ENCODE measurements at places on chromosomes 6 and 20.

DNA sequence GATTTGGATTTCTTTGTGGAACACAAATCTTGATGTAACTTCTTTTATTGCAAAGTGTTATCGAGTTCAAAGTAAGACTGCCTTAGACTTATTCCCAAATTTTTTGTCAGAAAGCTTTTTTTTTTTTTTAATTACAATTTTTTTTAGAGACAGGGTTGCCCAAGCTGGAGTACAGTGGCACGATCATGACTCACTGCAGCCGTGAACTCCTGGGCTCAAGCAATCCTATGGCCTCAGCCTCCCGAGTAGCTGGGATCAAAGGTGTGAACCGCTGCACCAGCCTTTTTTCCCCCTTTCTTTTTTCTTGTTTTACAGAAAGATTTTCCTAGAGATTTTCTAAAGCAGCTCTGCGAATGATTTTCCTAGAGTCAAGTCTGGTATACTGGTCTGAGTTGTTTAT is 2.8 kb downstream of the RIOK1 start:
- no peak for DNase-seq

GRCh38 chr20:47490795-47491194 is 10.9 kb upstream of the NCOA3 start:
- DNase-seq = no peak

- DNase-seq = no peak
Measured at GRCh38 chr6:111291336-111292259, 191.4 kb downstream of the REV3L start.

DNA sequence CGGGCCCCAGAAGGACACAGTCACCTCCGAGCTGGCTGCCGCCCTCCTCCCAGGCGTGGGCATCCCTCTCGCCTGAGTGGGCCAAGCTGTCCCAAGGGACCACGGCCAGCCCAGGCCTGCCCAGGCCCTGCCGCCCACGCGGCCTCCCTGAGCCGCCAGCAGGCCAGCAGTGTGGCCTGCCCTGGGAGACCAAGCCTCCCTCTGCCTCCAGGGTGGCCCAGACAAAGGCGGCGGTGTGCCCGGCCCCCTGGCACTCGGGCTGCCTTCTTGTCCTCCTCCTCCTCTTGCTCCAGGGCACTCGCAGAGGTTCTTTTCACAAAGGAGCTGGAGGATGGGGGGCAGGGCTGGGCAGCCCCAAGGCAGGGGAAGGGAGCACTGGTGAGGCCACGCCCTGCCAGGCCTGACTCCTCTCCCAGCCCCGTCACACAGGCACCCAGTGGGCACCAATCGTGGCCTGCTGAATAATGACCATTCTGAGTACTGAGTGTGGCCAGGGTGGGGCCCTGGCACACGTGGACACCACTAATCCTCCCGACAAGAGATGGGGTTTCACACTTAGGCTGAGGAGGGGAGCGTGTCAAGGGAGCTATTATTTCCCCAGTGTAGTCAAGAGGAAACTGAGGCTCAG is 25.3 kb downstream of the NOL4L start:
- DNase-seq = no peak

GRCh38 chr6:157283900-157284737 is 39.2 kb downstream of the TMEM242 start:
- DNase-seq = no peak

- DNase-seq = no peak
Measured at GRCh38 chr20:19649041-19649440, 109.0 kb upstream of the RIN2 start.

- DNase-seq = no peak
Measured at GRCh38 chr6:167652701-167653095, 174.0 kb upstream of the AFDN start.

DNA sequence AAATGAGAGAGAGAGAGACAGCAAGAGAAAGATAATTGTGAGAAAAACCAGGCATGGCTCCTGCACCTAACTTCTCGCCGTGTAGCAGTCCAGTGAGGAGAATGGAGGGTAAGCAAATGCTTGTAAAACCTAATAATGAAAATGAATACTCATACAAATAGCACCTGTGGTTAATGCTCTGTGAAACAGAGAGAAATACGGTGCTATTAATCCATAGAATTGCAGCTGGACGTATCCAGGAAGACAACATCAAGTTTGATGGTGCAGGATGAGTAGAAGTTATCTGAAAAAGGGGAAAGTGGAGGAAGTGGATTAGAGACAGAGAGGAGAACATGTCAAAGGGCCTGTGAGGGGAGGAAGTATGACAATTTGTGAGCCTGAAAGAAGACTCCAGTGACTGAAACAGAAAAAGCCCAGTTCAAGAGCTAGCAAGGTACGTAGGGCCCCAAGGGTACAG is 89.4 kb upstream of the PAK5 start:
- DNase-seq = no peak

DNA sequence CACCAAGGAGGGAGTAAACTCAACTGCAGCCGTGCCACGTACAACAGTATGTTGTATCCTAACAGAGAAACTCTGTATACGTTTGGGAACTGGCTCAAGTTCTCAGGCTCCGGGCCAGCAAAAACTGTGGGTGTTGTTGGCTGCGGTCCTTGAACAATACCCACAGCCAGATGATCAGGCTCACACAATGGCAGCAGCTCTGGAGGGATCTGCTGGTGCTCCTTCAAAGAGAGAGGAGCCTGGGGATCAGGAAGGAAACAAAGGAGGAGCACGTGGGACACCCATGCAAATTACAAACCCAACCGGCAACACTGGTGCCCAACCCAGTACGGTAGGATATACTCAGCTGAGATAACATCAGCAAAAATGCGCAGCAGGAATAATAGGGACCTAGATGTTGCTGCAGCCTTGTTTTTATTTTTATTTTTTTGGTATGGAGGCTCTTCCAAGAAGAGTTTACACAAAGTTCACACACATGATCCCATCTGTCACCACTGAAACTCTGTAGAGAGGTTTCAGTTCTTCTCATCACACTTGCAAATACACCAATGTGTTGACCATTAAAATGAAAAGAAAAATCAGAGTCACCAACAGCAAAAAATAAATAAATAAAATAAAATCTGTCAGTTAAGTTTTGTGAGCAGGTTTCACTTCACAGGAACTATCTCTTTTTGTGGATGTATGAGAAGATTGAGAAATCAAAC is 41.2 kb upstream of the PDE10A start:
- no peak for DNase-seq

- DNase-seq = no peak
Measured at GRCh38 chr20:48431653-48432493, 395.9 kb downstream of the PREX1 start.

DNA sequence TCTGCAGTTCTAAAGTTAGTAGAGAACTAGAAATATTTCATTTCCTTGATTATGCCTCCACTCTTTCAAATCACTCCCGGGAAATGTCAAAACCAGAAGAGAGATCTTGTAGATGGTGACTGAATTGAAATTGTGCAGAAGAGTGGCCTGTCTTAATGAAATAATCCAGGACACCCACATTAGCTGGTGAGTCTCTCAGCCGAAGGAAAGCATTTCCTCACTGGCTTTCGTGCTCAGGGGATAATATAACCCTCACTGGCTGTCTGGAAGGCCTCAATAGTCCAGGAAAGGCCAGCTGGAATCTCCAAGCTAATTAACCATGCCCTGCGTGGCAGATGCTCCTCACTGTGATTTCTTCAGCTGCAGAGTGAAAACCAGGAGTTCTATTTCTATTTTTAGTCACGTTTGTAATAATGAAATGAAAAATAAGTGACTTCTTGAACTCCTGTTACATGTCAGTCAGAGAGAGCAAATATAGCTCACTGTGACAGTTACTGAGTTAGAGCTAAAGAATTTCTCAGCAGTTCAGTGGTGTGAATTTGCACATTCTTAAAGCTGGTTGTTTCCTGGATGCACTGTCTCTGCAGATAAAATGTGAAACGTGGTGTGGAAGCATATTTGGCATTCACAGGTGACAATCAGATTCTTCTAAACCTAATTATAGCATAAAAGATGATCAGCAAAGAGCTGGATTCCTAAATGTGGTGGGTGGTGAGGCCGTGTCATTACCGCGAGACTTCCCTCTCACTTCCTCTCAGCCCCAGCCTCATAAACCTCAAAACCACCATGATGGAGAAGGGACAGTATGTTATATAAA is 211.7 kb downstream of the LMBRD1 start:
- no peak for DNase-seq

DNA sequence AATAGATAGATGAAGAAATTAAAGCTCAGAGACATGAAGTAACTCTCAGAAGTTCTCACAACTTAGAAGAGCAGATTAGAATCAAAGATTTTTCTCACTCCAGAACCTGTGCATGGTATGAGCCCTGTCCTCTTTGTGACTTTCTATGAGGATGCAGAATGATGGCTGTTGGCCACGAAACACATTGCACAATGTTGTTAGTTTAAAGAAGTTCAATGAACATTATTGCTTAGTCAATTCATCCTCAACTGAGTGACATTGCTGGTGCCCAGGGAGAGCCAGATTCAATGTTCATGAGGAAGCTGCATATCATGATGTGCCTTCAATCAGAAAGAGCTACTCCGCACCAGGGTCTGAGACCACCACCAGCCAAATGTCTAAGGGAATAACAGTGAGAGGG is 633.1 kb downstream of the PTPRT start:
- no peak for DNase-seq

- no peak for DNase-seq
Measured at GRCh38 chr6:39839445-39839844, 47.3 kb downstream of the DAAM2 start.

GRCh38 chr6:157569543-157569942 is 188.6 kb downstream of the ZDHHC14 start:
- no peak for DNase-seq

GRCh38 chr6:63910863-63911551 is 275.4 kb downstream of the PHF3 start:
- DNase-seq = no peak

DNA sequence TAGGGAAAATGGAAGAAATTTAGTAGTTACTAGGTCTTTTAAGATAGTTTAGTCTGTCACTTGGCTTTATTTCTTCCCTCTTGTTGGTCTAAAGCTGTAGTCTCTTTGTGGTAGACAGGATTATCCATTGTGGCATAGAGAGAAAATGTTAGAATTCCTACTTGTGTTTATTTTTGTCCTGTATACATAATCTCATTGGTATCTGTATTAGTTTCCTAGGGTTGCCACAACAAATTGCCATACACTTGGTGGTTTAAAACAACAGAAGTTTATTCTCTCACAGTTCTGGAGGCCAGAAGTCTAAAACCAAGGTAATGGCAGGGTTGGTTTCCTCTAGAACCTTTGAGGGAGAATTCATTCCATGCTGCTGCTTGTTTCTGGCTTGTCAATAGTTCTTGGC is 119.4 kb downstream of the ZFAND3 start:
- no peak for DNase-seq

DNA sequence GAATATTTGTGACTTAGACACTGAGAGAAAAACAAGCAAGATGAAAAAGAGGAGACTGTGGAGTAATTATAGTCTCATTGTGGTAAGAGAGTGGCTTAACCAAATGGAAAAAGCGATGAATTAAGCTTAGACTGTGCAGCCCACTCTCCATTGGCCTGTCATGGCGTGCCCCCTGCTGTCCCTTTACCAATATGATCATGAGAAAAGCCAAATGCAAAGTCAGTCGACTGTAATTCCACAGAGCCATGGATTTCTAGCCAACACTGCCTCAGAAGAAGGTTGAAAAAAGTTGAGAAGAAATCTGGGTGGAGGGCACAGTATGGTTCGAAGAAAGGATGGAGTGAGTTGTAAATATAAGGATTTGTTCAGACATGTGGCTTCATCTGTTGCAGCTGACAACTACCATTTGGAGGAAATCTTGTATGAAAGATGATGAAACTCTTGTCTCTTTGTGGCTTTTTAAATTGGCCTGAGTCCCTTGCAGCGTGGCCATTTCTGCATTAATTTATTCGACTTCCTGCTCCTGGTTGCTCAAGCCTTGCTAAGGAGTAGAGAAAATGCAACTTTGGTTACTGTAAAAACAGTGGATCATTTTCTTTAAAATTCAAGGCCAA is 251.4 kb downstream of the DOK5 start:
- no peak for DNase-seq

- DNase-seq = no peak
Measured at GRCh38 chr20:49167811-49168507, 20.2 kb downstream of the STAU1 start.

- DNase-seq = no peak
Measured at GRCh38 chr6:73640179-73640750, 13.5 kb downstream of the SLC17A5 start.

- no peak for DNase-seq
Measured at GRCh38 chr6:73898599-73898998, 202.6 kb downstream of the CD109 start.

DNA sequence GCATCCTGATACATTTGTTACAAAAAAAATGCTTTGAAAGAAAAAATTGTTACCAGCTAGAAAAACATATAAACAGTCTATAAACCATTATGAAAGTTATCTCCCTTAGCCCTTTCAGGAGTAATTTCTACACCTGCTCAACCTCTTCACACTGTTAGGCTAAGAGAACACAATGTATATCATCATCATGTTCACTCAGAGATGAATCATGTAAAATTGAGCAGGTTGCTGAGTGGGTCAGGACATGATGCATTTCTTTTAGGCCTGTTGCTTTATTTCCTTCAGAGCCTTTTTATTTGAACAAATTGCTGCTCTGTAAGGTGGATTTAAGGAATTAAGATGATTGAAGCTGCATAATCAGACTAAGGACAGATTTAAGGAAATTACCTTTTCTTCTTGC is 531.3 kb upstream of the MAN1A1 start:
- DNase-seq = no peak

DNA sequence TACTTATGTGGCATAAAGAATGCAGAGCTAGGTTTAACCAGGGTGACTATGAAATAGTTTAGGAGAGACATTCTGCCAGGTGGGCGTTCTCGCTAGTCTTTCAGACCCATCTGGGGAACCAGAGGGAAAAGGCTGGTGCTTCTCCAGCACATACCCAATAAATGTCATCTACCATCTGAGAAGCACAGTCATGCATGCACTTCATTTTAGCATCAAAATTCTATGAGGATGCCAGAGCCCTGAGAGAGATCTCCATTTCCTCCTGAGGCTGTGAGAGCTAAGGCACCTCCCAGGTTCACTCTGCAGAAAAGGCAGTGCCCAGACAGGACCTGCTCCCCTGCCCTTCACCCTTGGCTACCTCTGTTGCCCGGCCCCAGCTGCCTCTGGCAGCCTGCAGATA is 231.7 kb upstream of the PRND start:
- DNase-seq = no peak

GRCh38 chr6:4861564-4861963 is 85.4 kb downstream of the CDYL start:
- DNase-seq = no peak

DNA sequence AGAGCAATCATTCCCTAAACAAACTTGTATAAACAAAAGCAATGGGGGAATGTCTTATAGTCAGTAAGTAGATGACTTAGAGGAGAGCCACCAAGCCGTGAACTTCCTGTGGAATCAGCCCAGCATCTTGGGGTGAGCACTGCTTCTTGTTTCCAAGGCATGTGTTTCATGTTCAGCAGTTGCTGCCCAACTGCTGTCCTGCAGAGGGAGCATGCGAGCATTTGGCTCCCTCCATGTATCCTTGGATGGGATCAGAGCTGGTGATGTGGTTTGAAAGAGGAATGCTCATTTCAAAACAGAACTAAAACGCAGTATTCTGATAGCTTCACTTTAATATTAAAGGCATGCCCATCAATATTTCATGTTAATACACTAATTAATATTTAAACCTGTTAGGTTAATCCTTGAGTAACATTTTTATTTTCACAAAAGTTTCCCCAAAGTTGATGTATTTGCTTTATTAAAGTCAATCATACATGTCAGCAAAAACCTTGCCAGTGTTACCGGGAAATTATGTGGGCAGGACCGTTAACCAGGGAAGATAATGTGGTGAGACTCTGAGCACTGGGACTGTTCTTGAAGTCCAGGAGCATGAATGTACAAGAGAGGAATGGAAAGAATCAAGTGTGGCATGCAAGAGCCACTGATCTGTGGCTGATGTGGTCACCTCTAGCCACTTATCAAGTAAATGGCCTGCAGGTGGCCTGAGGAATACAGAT is 172.1 kb upstream of the GGTLC1 start:
- DNase-seq = peak; percentile 17

Measured in germinal center (tissue), 1 donor.